Upper lobe of left lung (tissue), 6 donors: ENCODE measurements at places on chromosomes 6 and 20. TPM values are rescaled to one million over a fixed set of nuclear protein-coding genes. Genes with fewer than 3 reads are reported as not detected.

GRCh38 chr6:40413239-40413638 is 173.9 kb downstream of the LRFN2 start:
- peak; percentile 29 for DNase-seq

- DNase-seq, result no peak
Measured at GRCh38 chr6:140225701-140226436, 851.4 kb upstream of the CITED2 start.

DNA sequence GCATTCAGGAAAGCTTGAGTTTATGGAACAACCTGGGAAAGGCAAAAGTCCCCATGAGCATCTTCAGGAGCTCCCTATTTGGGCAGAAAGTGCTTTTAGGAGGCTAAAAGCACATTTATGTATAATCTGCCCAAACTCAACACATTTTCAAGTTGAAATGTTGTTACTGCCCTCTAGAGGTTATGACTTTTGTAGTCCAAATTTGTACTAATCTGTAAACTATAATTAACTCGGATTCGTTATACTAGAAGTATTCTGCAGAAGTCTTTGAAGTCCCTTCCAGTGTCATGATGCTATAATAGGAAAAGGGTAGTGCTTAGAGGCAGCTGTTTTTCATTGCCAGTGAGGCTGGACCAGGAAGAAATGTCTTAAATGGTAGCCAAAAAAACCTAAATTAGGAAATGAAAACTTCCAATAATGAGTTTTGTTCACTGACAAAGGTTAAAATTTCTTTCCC is 44.8 kb upstream of the EMILIN3 start:
- DNase-seq, result no peak

- no peak for DNase-seq
Measured at GRCh38 chr20:33359399-33360261, 41.7 kb downstream of the CDK5RAP1 start.

GRCh38 chr6:153624528-153624927 is 414.5 kb upstream of the OPRM1 start:
- DNase-seq, result no peak

- no peak for DNase-seq
Measured at GRCh38 chr6:139508576-139508975, 134.1 kb upstream of the CITED2 start.

- DNase-seq, result no peak
Measured at GRCh38 chr6:90072935-90073464, 178.7 kb downstream of the GJA10 start.

- DNase-seq, result no peak
Measured at GRCh38 chr6:6661191-6661590, 72.7 kb downstream of the LY86 start.

GRCh38 chr6:142946181-142946923 is 1.4 kb upstream of the HIVEP2 start:
- DNase-seq, result peak; percentile 97

DNA sequence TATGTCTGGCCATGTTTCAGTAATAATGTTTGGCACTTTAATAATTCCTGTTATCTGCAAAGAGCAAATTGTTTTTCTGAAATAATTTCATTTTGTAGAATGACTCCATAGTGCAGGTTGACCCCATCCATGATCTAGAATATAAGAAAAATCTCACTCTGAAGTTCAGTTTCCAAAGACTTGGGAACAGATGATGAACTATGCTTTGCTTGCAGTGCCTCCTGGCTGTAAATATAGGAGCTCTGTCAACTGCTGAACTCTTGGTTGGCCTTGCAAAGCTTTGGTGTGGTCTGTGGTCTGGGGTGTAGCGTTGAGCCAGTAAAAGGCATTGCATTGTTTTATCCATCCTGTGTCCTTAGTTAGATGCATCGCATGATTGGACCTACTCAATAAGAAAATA is 104.0 kb downstream of the PLCB4 start:
- DNase-seq, result no peak

DNA sequence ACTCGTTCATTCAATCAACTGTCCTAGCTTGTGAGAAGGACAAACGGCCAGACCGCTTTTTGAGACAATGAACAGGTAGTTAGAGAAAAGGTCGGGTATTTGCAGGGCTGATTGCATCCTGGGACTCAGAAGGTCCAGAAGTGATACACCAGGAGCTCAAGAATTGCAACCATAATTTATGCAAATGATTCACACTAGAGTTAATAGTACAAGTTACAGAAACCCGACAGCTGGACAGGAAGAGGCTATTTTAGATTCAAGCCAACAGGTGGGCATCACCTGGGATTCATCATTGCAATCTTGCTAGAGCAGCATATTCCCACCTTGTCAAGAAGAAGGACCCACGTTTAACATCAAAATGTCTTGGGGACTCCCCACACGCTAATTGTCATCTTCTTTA is 83.5 kb downstream of the TNFAIP3 start:
- DNase-seq, result no peak

DNA sequence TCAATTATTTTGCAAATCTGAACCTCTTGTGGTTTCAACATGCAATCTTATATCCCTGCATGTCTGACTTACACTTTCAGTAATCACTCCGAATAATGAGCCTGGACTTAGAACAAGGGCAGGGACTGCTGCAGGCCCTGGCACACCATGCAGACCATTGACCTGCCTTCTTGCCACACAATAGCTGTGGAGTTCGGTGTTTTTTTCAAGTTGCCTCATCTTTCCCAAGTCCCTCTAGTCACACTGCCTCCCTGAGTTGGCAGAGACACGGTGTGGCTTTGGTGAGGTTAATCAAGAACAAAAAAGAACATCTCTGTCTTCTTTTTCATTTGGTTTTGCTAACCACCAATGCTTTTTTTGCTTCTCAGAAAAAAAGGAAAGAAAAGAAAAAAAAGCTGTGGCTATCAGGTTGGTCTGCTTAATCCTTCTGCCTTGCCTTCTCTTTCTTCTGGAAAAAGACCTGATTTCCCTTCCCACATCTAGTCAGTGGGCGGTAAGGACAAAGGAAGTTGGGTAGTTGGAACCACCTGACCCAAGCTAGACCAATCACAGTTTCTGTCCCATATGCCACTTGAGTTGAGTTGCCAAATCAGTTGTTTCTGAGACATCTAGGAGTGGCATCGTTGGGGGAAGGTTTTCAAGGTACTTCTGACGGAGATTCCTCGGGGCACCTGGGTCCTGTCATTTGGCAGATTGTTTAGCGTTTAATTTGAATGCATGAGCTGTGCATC is 55.9 kb upstream of the TASP1 start:
- DNase-seq, result no peak

The RTEL1 gene
- total RNA-seq, result 45.9 TPM

The GHRH gene
- total RNA-seq, result not detected

The PPP1R11 gene
- total RNA-seq, result 31.4 TPM

The MBOAT1 gene
- total RNA-seq, result 8.9 TPM

The ADGRF4 gene
- 0.17 TPM for total RNA-seq

The SNX3 gene
- 119 TPM for total RNA-seq

The PXDC1 gene
- 117 TPM for total RNA-seq
